HS-27A (cell line): ENCODE measurements at places on chromosomes 5 and 9.

DNA sequence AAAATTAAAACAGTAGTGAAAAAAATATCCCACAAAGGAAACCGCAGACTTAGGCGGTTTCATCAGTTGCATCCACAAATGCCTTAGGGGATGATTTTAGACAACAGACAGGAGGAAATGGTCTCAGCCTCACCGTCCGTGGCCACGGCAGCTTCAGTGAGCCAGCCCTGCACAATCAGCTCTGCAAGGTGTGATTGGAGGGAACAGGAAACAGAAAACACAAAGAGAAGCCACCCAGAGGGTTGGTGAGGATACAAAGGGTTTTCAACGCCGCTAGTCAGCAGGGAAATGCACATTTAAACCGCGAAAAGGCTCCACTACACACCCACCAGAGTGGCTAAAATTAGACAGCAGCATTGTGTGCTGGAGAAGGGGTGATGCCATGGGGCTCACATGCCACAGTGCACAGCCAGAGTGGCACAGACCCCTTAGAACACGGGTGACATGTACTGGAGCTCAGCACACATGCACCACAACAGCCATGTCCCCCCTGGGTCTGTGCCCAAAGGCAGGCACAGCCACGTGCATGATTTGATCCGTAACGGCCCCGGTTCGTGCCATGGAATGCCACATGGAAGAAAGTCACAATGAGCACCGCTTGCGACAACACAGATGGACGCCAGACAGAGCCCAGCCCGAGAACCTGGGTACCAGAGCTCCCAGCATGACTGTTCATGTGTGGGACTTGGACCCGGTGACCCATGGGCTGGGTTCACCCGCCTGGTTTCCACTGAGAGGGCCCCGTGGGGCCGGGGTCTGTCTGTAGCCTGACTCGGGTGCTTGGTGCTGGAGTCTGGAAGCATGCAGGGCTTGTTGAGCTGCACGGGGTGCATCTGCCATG lies 18.3 kb upstream of the TERT start:
- no peak for DNase-seq

- no peak for DNase-seq
Observed at GRCh38 chr9:77956555-77956954, 75.1 kb downstream of the GNAQ start.

DNA sequence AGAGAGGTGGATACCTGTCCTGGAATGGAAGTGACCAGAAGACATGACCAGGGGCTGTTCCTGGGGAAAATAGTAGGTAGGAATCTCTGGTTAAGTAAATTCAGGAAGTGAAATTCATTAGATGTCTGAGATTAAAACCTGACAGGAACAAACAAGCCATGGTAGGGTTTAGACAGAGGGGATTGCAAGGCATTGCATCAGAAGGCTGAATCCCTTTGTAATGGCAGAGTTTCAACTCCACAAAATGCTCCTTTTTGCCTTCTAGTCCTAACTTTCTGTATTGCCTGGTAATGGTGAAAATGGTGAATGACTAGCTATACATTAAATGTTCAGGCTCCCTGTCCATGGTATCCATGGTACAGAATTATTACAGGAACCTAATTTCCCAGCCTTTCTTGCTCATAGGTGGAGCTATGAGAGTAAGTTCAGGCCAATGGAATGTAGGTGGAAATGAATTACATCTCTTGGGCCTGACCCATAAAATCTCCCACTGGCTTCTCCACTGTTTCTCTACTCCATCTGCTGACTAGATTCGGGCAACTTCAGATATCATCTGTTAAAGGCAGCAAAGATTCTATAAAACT lies 113.4 kb upstream of the CNTLN start:
- DNase-seq, result no peak

DNA sequence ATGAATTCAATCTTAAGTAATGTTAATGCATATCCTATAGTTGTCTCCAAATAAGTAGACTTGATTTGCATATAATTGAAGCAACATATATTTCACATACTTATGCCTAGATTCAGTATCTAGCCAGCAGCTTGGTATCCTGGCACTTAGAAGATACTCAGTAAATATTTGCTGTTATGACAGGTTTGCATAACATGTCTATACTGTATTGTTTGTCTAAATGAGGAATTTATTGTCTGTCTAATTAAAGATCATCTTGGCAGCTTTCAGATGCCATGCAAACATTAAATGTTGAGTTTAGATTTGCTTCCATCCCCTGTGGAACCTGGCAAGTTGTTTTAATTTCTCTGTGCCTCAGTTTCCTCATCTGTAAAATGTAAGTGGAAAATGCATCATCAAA lies 9.4 kb downstream of the IQGAP2 start:
- no peak for DNase-seq

DNA sequence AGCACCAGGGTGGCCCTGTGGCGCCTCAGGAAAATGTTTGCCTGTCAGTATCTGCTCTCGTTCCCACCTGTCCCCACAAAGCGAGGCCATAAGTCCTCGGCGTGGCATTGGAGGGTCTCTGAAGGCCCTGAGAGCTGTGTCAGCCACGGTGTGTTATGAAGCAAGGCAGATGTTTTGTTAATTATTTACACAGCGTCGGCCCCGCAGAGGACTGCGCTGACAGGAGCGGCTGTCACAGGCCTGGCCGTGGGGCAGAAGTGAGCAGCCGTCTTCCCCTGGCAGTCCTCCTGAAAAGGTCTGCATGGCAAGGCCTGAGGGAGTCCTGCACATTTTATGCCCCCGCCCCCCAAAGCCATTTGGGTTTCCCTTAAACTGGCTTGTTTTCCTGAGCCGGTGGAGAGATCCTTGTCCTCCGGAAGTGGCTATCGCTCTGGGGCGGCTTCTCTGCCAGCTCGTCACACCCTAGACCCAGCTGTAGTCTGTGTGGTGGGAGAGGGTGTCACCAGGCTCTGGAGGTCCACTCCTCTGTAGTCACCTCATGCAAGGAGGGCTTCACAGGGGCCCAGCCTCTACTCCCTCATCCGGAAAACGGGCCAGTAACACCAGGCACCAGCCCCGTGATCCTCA lies 6.2 kb downstream of the NEK6 start:
- no peak for DNase-seq

- no peak for DNase-seq
Observed at GRCh38 chr5:67215519-67216471, 19.2 kb upstream of the CD180 start.

GRCh38 chr9:98747476-98747875 lies 38.7 kb upstream of the GABBR2 start:
- no peak for DNase-seq

DNA sequence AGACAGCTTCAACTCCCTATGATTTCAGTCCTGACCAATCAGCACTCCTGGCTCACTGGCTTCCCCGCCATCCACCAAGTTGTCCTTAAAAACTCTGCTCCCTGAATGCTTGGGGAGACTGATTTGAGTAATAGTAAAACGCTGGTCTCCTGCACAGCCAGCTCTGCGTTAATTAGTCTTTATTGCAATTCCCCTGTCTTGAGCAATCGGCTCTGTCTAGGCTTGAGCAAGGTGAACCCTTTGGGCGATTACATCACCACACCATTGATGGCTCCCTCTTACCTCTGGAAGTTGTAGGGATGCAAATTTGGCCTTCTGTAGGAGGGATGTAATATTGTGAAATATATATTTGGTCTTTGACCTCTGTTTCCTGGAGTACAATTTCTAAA lies 2.9 kb upstream of the SLC23A1 start:
- DNase-seq, result no peak

- no peak for DNase-seq
Observed at GRCh38 chr5:41877408-41877807, 7.2 kb upstream of the OXCT1 start.

DNA sequence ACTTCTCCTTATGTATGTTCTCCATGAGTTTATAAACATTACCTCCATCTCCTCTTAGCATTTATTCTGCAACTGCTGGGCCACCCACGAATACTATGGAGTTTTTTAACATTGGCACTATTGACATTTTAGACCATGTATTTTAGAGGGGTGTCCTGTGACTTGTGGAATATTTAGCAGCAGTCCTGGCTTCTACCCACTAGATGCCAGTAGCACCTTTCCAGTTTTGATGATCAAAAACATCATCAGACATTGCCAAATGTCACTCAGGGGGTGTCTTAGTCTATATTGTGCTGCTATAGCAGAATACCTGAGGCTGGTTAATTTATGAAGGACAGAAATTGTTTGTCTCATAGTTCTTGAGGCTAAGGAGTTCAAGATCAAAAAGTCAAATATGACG lies 187.5 kb upstream of the RORB start:
- no peak for DNase-seq

- no peak for DNase-seq
Observed at GRCh38 chr9:129327552-129328328, 149.7 kb upstream of the IER5L start.

DNA sequence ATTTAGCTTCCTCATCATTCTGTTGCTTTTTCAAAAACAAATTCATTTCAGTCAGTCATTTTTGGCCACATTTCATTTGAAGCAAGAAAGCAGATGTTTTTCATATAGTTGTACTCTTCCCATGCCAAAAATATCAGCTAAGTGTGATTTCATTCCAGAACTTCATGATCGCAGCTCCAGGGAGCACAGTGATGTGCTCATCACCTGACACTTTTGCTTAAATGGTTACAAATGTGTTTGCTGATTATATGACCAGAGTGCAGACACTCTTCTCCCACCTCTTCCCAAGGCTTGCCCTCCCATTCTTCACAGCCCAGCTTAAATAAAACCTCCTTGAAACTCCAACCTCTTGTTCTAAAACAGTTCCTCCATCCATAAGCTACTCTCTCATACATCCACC lies 32.6 kb downstream of the GABRB2 start:
- DNase-seq, result no peak

DNA sequence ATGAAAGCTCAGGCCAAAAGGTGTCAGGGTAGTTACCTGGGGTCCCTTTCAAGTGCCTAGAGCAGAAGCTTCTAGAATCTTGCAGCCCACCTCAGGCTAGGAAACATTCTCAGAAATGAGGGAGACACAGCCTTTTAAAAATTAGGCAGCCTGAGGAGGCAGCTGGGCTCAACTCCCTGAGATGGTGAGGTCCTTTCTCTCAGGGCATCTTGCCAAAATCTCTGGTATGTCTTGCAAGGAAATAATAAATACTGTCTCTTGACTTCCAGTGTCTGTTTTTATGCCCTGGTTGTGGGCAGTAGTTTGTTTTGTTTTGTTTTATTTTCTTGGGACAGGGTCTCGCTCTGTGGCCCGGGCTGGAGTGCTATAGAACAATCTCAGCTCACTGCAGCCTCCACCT lies 100.9 kb upstream of the APC start:
- no peak for DNase-seq

DNA sequence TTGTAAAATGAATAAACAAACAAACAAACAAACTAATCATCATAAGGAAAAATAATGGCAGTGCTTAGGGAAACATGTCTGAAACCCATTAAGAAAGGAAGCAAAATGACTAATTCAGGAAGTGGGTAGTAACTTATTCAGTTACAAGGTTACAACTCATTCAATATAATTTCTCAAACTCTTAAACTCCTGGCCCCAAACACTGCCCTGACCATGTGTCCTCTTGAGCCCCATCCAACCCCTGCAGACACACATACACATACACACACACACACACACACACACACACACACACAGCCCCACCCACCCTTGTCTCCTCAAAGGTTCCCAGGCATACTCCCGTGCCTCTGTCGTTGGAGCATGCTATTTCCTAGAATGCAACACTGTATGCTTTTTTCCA lies 193.9 kb downstream of the SEC61B start:
- DNase-seq, result no peak

GRCh38 chr5:128378632-128379031 lies 159.4 kb downstream of the FBN2 start:
- no peak for DNase-seq

- DNase-seq, result no peak
Observed at GRCh38 chr9:90891308-90892040, 89.9 kb downstream of the SYK start.

DNA sequence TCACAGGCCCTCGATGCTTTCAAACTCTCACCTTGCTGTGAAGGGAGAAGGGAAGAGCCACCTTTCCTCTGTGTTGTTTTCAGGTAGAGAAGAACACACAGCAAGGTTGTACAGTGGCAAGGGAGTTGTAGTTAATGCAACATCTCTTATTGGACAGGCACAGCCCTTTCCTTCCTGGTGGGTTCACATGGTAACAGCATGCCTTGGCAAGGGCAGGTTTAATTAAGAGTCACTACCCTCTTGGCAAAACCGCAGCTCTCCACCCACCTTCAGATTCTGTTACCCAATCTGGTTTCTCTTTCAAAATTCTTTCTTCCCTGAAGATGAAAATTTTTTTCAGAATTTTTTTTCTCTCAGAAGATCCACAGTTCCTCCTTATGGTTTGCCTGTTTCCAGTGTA lies 253.1 kb downstream of the TLR4 start:
- DNase-seq, result no peak
